ENCODE measurements at places on chromosomes 13 and 19.

DNA sequence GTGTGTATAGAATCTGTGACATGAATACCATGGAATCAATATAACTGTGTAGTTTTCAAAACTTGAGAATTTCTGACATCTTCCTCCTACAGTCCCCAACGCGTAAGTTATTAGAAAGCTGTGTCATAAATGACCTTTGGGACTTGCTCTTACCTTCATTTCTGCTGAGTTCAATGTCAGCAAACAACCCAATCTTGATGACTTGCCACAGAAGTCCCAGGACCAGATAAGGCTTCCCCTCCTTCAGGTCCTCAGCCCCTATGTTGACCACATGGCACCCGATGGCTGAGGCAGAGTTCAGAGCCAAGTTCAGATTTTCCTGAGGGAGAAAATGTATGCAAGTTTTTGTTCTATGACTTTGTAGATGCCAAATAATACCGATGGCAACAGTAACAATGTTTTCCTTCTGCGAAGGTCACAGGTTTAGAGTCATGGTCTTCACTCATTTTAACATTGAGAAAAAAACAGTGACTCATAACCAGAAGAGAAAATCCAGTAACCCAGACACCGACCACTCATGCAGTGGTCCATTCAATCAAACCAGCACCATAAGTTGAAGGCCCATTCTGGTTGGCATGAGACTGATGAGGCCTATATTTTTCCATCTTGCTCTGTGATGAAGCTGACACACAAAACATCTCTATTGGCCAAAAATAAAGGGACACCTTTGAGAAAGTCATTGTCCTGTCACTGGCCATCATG, 29.2 kb downstream of the LCP1 start:
- no peak for DNase-seq

DNA sequence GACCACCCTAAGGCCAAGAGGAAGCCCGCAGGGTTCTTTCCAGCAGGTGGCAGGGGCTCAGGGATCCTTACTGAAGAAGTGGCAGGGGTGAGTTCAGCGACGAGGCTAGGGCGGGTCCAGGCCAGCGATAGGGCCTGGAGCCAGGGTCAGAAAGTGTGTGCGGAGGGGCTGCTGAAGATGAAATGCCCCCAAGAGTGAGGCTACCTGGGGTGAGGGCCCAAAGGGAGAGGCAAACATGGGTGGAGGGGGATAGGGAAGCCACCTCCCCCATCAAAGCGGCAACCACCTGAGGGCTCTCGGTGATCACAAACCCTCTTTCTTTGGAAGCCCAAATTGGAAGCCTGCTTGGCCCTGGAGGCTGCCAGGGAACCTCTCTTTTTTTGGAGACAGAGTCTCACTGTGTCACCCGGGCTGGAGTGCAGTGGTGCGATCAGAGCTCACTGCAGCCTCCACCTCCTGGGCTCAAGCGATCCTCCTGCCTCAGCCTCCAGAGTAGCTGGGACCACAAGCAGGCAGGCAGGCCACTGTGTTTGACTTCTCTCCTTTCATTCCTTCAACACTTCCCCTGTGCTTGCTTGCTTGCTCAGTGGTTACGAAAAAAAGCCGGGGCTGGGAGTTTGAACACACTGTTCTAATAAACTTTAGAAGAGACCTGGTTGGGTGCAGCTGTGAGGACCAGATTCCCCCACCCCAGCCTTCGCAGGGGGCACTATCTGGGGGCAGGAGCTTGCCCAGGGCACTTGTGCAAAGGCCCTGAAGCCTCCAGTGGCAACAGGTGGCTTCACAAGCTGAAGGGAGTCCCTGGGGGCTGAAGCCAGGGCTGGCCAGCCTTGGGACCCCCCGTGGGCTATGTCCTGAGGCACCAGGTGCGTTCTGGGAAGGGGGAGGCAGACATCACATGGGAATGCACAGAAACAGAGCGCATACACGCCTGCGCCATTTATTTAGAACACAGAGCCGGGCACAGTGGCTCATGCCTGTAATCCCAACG, 1.4 kb upstream of the ATP8B3 start:
- DNase-seq: no peak

- no peak for DNase-seq
Observed at GRCh38 chr13:100124265-100124664, 35.4 kb downstream of the PCCA start.

DNA sequence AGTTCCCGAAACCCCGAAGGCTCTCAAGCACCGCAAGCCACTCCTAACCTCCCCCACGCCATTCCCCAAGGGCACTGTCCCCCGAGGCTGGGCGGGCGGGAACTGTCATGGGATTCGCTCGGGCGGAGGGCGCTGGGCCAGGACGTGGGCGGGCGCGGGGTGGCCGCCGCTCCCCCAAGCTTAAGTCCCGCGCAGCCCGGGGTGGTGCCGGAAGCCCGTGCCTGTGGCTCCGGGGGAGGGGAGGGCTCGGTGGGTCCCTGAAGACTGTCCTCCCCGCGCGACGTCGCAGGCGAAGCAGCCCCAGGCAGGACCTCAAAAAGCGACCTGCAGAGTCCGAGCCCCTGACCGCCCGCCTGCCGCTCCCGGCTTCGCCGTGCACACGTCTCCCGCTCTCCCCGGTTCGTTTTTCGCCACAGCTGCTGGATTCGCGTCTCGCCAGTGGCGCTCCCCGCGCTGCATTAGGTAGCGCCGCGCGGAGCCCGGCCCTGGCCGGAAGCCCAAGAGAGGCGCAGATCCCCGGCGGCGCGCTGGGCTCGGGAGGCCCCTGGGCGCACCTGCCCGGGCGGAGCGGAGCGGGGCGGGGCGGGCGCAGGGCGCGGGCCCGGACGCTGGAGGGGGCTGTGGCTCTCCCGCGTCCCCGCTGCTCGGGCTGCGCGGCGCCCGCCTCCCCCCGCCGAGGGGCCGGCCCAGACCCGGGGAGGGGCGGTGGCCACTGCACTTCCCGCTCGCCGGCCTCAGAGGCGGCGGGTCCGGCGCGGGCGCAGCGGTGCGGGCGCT, at the start of gene FARP1:
Gene FARP1, plus strand, starts transcription at position 715 of the 777 bp plus-strand sequence. CDS start 70,149 bp downstream, outside the sequence.
- DNase-seq: no peak

GRCh38 chr19:13784731-13785452, 10.4 kb upstream of the ZSWIM4 start:
- DNase-seq: no peak

DNA sequence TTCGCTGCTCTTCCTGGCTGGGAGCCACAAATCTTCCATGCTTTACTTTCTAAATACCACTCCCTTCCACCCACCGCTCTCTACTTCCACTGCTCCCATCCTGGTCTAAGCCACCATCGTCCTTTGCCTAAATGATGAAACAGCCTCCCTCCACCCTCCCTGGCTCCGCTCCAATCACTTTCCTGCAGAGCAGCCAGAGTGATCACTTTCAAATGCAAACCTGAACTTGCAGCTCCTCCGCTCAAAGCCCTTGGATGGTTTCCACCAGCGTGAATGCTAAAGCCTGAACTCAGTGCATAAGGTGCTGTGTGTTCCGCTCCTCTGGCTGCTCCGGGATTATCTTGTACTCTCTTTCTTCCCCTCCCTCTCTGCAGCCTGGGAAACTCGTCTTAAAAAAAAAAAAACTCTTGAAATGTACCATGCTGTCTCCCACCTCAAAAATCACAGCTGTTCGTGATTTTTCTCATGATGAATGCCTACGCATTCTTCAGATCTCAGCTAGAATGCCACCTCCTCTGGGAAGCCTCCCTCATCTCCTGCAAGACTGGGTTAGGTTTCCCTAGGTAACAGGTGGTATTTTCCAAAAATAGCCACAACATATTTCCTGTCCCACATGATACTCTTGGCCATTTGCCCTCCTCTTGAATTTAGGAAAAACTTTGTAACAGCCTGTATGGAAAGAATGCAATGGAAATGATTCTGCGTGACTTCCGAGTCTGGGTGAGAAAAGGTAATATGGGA, 3.7 kb upstream of the SIN3B start:
- no peak for DNase-seq

DNA sequence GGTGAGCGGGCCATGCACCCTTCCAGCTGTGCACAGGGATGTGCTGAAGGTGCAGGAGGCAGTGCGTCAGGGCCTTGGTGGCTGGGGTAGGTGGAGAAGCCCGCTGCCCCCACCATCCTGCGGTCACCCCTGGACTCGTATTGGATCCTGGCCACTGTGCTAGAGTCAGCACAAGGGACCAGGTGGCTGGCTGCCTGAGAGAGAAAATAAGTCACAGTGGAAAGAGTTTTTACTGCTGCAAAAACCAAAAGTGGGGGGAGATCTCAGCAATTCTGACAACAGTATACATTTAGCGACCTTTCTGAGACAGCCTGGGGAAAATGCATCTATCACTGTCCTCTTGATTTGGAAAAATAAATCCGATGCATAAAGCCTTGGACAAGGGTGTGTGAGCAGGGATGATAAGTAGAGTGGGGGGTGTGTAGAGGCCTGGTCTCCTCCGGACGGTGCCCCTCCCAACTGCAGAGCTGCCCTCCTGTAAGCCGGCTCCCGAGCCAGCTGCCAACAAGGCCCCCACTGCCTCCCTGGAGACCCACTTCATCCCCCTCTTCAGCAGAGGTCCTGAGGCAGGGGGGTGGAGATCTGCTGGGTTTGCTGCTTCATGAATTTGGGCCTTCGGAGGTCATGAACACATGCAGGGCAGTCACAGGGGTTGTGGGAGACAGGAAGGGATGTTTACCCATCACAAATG, 84.2 kb downstream of the SLC7A1 start:
- no peak for DNase-seq

DNA sequence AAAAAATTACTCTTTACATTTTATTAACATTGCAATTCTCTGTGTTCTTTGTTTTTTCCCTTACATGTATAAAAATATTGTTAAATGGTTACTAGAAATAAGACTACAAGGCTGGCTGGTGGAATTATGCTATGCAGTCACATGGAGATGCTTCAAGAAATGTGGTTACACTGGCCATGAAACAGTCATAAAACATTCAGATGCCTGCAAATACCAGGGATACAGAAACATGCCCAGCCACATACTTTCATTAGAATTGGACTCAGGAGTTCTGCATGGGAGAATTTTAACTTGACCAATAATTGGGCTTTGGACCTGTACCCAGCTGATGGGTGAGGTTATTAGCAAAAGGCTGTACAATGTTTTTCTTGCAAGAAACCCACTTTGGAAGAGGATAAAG, 1407.7 kb upstream of the SLC10A2 start:
- no peak for DNase-seq

GRCh38 chr13:110150384-110151101, 156.4 kb downstream of the COL4A1 start:
- no peak for DNase-seq

- DNase-seq: no peak
Observed at GRCh38 chr13:47135800-47136503, 239.1 kb upstream of the HTR2A start.

GRCh38 chr13:69623973-69624372, 483.7 kb upstream of the ATXN8OS start:
- DNase-seq: no peak

DNA sequence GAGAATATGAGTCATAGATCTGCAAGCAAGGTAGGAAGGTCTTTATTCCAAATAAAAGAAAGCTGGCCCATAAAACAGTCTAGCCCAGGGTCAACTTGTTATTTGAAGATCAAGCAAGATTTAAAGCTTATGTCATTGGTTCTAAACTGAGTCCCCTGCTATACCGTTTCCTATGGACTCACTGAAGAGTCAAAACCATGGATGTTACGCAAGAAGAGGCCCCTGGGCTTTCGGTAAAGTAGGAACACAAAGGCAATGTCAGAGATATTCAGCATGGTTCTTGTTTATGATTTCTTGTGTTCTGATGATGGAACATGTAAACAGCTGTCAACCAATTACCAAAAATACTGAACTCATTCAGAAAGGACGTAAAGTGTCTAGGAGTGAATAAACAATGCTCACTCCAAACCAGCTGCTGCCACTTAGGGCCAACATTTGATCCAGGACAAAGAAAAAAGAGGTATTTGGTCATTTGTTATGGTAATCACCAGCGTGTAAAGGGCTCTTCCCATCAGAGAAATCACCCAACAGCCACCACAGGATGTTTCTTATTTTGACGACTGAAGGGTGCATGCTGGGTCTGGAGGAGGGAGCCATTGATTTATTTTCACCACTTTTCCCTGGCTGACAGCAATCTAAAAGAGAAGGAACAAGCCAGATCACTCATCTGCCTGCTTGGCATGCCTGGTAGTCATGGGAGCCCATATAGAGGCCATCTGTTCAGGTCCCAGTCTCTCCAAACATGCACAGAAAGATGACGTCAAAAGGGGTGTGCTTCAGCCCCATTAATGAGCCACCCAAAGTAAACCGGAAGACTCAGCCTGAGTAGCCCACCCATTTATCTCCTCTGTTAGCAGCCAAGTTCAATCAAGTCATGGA, 68.3 kb downstream of the FGF14 start:
- DNase-seq: no peak

DNA sequence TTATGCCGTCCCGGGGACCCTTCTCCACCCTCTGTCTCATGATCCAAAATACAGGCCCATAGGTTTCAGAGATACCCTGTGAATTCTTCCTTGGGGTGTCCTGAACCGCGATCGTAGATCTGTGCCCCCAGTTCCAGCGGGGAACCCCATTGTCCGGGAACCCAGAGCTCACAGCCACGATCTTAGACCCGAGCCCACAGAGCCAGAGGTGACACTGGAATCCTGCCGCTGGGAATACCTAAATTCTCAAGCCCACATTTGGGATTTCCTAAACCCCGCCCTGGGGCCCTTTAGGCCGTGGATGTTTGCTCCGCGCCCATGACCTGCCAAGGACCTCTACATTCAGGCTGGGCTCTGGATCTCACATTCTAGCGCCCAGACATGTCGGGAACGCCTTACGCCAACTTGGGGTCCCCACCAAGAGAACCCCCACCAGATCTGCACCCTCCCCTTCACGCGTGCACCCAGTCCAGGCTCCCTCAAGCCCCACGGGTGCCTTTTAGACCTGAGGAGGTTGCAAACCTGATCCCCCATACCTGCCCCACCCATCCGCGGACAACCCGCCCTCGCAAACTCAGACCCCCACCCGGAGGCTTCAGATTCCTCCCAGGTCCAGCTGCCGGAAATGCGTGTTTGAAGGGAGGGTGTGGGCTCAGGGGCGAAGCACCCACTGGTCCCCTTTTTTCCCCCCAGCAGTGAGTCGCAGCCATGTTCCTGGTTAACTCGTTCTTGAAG, 605 bp downstream of the CAPNS1 start:
- no peak for DNase-seq

DNA sequence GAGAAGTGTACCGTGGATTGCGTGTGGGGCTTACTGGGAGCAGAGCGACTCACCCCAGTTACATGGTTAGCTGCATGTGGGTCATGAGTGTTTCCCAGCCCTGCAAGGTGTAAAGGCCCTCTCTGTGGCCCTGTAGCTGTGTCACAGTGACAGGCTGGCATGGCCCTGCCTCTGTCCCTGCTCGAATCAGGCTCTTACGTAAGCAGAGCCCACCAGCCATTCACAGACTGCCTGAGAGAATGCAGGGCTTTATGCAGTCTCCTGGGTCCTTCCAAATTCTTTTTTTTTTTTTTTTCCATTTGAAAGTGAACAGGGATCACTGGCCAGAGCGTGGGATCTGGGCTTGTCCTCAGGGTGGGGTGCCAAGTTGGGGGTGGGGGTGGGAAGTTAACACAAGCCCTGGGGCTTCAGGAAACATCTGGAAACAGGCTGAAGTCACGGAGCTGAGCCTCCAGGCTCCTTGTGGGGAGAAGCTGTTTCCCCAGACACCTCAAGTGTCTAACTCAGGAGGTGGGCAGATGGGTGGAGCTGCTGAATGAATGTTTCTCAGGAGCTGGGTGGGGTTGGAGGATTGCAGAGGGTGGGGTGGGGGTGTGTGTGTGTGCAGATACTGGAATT, 13.4 kb downstream of the TECR start:
- DNase-seq: no peak

- no peak for DNase-seq
Observed at GRCh38 chr19:12628040-12629022, 17.6 kb downstream of the ZNF791 start.

- no peak for DNase-seq
Observed at GRCh38 chr13:72849571-72849970, 67.6 kb downstream of the PIBF1 start.

Measured in cerebellar nuclear complex (tissue), 1 donor.